ENCODE measurements at places on chromosomes 13 and 19.

GRCh38 chr13:65913173-65913572, 1317.0 kb downstream of the PCDH9 start:
- peak; percentile 91 for DNase-seq

DNA sequence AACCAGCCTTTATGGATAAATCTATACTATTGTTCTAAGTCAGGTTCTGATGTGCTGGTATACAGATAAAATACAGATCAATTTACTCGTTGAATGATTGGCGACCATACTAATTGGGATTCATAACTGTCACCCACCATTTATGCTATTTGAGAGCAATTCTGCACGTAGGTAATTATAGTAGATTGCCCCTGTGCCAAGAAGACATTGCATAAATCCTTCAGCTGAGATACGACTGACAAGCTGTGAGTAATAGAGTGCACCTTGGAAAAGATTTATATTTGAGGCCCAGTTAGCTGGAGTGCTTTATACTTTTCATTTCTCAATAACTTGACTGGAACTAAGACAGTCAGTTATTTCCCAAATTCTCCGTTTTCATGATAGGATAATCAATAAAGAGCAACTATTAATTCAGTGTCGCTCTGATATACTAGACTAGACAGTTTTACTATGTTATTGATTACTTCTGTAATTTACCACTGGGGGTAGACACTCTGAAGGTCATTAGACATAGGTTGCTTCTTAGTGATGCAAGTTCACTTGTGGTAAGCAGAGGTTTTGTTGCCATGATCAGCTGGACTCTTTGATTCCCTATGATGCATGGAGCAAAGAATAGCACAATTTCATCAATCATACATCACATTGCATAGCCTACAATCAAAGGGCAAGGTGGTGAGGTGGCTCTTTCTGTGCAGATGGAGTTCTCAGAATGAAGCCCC, 536.3 kb downstream of the GPC6 start:
- DNase-seq, result no peak

- peak; percentile 8 for DNase-seq
Observed at GRCh38 chr13:23744315-23744714, 144.9 kb downstream of the MIPEP start.

GRCh38 chr13:31166591-31166990, 4.9 kb upstream of the HSPH1 start:
- DNase-seq, result peak; percentile 19

GRCh38 chr13:61944329-61944929, 528.8 kb upstream of the PCDH20 start:
- DNase-seq, result no peak

DNA sequence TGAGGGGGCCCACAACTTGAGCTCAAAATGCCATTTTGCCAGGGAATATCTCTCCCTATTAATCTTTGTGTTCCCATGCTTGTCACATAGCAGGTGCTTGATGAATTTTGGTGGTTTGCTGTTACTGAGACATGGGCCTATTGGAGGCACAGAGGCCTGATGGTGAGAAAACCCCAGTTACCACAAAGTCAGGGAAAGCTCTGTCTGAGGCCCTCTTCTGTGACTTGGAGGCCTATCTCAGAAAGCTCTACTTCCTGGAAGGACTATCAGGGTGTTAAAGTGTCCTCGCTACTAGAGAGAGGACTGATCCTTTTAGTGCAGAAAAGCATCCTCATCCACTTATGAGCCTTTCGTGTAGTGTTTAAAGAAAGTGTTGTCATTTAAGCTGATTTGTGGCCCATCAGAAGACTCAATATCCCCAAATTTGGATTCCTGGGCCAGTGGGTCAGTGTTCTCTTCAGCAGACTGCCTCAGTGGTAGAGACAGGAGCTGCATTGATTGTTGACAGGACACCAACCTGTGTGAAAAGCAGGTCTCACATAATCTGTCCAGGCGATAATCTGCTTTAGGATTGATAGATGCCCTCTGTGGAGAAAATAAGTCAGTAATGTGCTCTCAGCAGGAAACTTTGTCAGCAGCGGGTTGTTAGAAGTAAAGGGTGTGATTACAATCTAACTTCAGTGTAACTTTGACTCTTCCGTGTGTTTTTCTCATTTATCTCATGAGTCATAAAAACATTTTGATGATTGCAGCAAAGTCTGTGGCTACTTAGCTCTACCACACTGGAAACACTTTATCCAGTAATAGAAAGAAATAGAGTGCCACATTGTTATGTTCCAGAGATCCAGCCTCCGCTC, 121.0 kb downstream of the AKAP11 start:
- DNase-seq, result peak; percentile 20

DNA sequence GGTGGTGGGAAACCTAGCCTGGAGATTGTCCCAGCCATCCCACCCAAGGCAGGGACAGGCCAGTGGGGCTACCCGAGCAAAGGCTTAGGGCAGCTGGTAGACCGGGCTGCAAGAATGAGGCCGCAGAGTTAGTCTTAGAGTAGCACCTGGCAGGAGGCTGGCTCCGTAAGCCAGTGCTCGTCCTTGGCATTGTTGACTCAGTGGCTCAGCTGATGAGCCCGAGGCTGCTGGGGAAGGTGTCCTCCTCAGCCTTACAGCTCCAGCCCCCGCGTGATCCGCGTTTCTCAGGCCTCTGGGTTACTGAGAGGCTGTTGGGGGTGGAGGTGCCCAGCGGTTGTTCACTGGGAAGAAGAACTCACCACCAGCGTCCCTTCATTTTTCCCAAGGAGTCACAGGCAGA, 24.7 kb downstream of the PPP1R37 start:
- no peak for DNase-seq

DNA sequence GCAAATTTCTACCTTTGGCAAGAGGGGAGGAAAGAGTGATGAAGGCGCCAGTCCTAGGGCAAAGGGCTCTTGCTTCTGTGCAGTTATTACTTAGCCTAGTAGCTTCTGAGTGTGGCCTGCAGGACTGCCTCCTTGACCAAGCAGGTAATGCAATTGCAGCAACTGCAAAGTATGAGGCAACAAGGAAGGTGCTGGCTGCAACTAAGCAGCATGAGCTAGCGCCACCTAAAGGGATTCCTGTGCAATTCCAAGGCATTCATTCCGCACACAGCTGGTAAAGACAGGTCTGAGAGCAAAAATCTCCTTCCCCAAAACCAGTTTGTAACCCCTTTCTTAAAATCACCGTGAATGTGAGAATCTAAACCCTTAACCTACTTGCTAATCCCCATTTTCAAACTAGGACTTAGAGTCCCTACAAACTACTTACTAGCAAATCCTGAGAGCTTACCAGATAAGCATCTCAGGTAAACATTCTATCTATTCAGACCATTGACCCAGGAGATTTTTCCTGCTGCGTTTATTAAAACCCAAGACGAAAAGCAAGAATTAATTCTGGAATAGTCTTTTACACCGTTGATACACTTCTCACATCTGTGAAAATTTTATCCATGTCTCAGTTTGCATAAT, 62.9 kb downstream of the DCT start:
- peak; percentile 52 for DNase-seq

- DNase-seq, result no peak
Observed at GRCh38 chr13:48186722-48187121, 46.3 kb upstream of the ITM2B start.

- no peak for DNase-seq
Observed at GRCh38 chr19:10344780-10345179, 5.4 kb upstream of the ICAM3 start.

- peak; percentile 34 for DNase-seq
Observed at GRCh38 chr19:18669524-18669817, 14.0 kb upstream of the CRTC1 start.

GRCh38 chr13:57918086-57918485, 286.5 kb downstream of the PCDH17 start:
- DNase-seq, result no peak

DNA sequence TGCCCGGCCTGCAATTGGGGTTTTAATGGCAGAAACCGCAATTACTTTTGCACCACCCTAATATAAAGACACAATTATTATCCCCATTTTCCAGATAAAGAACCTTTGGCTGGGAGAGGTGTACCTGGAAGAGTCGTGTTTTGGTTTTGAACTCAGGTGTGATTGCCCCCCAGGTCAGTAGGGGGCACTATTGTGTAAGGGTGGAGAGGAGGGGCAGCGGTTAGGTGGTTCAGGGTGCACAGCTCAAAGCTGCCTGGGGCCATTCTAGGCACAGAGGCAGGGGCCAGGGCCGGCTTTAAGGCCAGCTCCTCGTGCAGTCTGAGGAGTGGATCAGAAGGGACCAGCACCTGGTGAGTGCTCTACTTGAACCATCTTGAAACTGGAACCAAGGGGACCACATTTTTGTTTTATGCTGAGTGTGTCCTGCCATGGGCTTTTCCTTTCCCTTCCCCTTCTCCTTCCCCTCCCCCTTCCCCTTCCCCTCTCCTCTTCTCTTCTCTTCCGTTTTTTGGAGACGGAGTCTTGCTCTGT, 5.8 kb upstream of the FCGRT start:
- peak; percentile 55 for DNase-seq

DNA sequence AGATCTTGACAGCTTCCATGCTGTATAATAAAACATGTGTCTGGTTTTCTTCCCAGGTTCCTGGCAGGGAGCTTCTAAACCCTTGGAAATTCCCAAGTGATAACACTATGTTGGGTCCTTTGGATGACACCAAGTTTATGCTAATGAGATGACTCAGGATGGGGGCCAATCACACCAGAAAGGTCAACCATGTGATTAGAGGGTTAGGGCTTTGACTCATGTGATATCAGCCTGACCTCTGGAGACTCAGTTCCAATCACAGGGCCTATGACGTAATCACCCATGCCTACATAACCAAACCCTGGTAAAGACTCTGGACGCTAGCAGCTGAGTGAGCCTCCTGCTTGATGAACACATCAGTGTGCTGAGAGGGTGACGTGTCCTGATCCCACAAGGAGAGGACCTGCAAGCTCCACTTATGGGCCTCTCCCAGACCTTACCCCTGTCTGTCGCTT, 203.6 kb downstream of the DCLK1 start:
- peak; percentile 97 for DNase-seq

- DNase-seq, result no peak
Observed at GRCh38 chr19:51163257-51163656, 21.2 kb downstream of the SIGLEC7 start.

GRCh38 chr13:110869231-110869804, 45.6 kb downstream of the ANKRD10 start:
- peak; percentile 32 for DNase-seq

DNA sequence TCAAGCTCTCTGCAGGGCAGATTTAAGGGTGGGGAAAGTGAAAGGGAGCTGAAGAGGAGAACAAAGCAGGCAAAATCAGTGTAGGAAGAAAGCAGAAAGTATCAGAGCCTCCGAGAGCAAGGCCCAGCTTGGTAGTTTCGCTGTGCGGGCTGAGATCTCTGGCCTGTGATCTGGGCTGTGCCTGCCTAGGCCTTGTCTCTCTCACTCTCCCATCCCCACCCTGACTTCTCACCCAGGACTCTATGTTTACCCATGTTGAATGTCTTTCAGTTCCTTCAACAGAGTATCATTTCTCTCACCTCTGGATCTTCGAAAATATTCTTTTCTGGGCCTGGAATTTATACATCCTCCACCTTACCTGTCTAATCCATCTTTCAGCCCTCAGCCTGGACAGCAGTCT, 391.3 kb downstream of the FOXO1 start:
- no peak for DNase-seq

DNA sequence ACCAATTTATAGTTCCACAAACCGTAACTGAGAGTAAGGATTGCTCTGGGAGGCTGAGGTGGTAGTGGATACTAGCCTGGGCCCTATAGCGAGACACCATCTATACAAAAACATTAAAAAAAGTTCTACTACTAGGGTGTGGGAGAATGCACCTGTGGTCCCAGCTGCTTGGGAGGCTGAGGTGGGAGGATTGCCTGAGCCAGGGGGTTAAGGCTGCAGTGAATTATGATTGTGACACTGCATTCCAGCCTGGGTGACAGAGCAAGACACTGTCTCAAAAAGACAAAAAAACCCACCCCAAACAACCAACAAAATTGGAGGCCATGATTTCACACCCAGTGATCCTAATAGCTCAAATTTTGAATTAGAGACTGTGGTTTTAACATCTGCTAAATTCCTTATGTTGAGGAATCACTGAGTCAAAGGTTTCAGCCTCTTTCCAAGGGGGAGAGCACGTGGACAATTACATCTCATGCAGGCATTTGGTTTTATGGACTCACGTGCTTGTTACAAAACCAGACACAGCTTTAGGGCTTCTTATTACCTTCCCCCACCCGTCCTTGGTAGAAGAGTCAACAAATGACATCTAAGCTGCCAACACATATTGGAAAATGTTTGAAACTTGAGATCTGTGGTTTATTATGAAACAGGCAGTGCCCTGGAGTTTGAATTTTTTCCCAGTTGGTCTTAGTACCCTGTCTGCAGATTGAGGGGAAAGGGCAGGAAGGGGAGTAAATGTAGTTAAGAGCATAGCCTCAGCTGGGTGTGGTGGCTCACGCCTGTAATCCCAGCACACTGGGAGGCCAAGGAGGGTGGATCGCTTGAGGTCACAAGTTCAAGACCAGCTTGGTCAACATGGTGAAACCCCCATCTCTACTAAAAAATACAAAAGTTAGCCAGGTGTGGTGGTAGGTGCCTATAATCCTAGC, 18.5 kb downstream of the CYP2A6 start:
- DNase-seq, result peak; percentile 99

DNA sequence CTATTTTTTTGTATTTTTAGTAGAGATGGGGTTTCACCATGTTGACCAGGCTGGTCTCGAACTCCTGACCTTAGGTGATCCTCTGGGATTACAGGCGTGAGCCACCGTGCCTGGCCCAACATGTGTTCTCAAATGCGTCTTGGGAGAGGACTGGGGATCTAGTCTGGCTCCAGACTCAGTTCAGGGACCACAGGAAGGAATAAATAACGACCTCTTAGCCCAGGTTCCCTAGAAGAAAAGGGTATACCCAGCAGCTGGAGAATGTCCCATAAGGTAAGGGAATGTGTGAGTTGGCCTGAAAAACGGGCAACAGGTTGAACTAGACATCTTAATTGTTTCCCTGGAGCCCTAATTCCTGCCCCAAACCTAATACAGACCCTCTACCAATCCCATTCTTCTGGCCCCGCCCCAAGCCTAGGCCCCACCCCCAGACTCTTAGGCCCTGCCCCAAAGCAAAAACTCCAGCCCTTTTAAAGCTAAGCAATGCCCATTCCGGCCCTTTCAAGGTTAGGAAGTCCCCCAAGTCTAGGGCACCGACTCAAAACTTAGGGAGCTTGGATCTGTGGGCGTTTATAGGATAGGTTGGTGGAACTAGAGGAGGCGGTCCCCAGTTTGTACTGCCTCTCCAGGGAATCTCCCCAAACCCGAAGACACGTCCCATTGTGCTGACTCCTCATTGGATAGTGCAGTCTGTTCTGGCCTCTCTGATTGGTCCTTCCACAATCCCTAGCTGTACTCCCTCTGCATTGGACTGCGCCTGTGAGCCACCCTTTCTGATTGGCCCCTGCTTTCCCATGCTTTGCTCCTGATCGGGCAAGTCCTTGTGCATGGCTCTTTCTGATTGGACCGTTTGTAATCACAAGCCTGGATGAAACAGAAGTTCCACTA, 5.4 kb upstream of the LRFN1 start:
- peak; percentile 41 for DNase-seq

DNA sequence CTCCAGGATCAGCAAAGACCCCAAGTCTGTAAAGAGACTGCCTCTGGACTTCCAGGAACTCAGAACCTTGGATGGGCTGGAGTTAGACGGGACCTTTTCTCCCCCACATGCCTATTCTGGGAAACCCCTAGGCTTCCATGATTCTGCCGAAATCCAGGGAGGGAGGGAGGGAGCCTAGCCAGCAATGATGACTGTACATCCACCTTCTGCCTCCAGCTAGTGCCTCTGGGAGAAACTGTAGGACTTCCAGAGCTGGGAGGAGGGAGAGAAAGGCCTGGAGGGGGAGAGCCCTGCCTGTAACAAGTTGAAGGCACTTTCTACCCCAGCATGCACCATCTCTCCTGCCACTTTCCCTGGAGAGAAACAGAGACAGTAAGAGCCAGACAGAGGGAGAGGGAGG, 6.0 kb upstream of the HAS1 start:
- DNase-seq, result peak; percentile 81

GRCh38 chr19:43362745-43363144, 9.3 kb downstream of the CD177 start:
- DNase-seq, result no peak
